Left ventricle myocardium superior (tissue), 1 donor: ENCODE measurements at places on chromosomes 11 and 22. TPM values are rescaled to one million over a fixed set of nuclear protein-coding genes. Genes with fewer than 3 reads are reported as not detected.

Gene SUN2
- total RNA-seq = 109 TPM

Gene FBXO7
- total RNA-seq = 32.2 TPM

Gene ASPHD2
- total RNA-seq = 0.12 TPM

Gene MS4A2
- total RNA-seq = 0.42 TPM

Gene GSTT2B
- total RNA-seq = 3.2 TPM

Gene NFAM1
- total RNA-seq = 2.0 TPM

Gene EXPH5
- total RNA-seq = 2.4 TPM

Gene STK33
- total RNA-seq = 22.4 TPM

Gene OR5D13
- not detected for total RNA-seq

GRCh38 chr11:47391077-47391583 is 12.8 kb upstream of the SPI1 start:
- peak; percentile 61 for DNase-seq

- DNase-seq = no peak
Measured at GRCh38 chr22:38986629-38987028, 4.5 kb downstream of the APOBEC3B start.

- DNase-seq = peak; percentile 84
Measured at GRCh38 chr11:85685820-85686459, at the start of gene CCDC89. Gene CCDC89 (minus strand): TSS chr11:85686195. CDS start chr11:85686130, 65 bp downstream.

DNA sequence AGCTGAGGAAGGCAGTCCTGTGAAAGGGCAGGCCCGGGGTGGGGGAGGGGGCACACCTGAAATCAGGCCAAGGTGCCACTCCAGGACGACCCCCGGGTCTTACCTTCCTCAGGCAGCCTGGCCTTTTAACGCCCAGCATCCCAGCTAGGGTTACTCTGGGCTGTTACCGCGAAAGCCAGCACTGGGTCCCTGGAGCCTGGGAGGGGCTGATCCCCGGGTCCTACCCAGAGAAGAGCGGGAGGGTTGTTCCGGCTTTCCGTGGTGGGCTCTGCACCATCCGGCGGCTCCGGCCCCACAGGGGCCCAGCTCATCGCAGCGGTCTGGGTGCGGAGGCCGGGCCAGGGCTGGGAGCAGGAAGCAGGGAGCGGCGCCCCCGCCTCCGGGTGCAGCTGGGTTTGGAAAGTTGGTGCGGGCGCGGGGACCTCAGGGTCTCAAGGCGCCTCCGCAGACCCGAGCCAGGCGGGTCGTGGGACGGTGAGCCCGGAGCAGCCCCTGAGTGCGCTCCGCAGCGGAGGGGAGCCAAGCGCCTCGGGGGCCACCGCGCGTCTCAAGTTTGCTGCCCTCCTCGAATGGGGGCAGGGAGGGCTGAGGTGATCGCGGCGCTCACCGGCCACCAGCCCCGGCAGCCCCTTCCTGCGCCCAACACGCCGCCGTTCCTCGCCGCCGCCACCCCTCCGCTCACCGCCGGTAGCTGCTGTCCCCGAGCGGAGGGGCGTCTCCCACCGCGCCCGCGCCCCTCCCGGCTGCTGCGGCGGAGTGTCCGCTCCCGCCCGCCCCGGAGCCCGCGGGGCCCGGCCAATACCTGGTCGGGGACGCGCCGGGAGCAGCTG is 831 bp downstream of the CHST1 start:
- DNase-seq = no peak

GRCh38 chr22:39325392-39325932 is 6.0 kb upstream of the RPL3 start:
- DNase-seq = no peak

DNA sequence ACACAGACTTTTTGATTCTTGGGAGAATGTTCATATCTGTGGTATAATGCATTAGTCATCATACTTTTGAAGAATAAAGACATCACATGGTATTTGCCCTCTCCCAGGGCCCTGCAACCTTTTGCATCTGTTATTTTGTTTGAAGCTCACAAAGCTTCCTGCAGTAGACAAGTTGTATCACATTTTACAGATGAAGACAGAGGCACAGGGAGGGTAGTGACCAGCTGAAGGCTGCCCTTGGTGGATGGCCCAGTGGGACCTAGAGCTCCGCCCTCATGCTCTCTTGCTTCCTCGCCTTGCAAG is 66.4 kb downstream of the UBASH3B start:
- no peak for DNase-seq

GRCh38 chr11:59172345-59173079 is 580 bp downstream of the DTX4 start:
- no peak for DNase-seq

- no peak for DNase-seq
Measured at GRCh38 chr22:29156507-29156906, 49.2 kb upstream of the EMID1 start.

DNA sequence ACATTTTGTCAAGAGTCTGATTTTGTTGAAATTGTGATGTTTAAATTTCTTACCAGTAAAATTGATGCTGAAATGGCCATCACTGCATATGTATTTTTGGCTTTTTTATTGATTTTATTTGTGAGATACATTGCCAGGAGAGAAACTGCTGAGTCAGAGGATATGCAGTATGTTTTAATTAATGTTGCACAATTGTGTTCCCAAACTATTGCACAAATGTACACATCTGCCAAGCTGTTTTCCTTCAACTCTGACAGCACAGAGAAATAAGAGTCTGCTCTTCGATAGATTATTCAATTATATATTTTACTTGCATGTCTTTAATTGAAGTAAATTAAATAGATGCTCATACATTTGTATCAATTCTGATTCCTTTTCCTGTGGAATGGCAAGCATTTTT is 640.2 kb upstream of the LUZP2 start:
- DNase-seq = no peak

DNA sequence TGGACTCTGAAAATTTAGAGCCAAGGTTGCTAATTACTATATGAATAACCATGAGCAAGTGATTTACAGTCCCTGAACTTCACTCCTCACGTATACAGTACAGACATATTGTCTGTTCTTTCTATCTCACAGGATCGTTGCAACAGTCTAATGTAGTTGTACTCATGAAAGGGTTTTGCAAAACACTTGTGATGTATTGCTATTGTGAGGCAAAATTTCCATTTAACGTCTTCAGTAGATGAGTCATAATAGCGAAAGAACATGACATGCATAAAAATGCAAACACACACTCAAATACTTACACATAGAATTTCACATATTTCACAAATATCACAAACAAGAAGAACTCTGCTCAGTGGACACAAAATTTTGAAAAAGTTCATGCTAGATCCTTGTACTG is 134.6 kb upstream of the TRPC6 start:
- no peak for DNase-seq

DNA sequence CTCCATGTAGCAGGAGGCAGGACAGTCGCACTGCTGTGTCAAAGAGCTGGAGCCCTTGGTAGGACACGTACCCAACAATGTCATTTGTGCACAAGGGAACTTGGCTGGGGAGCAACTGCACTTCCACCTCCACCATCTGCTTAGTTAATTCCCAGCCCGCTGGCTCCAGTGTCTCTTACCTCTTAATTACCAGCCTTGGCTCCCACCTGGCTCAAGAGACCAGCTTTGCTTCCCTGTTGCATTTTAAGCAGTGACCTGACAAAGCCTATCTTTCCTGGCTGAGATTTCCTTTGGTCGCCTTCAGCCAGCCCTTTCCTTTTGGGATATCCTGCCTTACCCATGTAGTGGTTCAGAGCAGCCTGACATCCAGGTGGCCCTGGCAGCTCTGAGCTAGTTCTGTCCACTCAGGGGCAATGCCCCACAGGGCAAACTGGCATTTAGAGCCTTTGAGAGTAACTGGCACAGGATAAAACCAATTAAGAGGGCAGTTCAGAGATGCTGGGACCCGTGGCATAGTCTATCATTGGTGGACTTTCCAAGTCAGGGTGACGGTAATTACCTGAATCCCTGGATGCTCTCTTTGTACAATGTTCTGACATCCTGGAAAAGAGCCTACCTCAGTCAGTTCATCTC is 212.6 kb upstream of the SORL1-AS1 start:
- DNase-seq = no peak

DNA sequence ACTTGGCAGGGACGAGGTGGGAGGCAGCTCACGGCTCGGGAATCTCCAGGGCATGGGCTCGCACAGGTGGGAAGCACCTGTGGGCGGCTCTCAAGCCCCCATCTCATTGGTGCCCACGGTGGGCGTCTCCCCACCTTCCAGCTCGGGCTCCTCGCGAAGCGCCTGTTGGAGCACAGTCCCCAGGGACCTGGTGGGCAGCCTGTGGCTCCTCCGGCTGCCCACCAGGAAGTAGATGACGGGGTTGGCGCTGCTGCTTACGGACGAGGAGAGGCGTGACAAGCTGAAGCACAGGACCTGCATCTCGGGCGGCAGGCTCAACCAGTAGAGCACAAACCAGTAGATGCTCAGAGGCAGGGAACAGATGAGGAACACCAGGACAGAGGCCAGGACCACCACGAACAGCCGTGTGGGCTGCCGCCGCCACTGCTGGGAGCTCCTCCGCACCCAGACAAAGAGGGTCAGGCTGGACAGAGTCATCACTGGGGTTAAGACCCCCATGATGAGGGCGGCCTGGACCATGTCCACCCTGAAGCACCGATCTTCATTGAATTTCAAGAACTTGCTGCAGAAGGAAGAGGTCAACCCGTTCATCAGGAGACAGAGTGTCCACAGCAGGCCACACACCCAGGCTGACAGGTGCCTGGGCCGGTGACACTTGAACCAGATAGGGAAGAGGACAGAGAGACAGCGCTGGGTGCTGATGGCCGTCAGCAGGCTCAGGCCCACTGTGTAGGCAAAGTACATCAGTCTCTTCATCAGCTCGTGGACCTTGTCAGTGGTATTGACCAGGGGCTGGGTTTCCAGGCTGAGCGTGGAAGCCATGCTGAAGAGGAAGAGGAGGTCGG is 633 bp downstream of the MRGPRD start:
- no peak for DNase-seq

- no peak for DNase-seq
Measured at GRCh38 chr22:48618326-48618725, 1209.3 kb downstream of the BRD1 start.

DNA sequence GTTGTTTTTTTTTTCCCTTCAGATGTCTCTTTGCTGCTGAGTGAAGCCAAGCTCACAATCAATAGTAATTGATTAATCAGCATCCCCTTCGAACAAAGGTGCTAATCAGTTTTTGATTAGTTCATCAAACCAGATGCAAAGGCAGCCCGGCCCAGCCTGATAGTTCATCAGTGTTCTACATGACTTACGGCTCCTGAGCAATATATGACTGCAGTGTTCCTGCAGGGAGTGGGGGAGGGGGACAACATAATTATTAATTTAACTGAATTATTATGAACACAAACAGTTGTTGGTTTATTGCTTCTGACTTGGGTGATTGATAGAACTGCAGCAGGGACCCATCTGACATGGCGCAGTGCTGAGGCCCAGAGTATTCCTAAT is 315.3 kb downstream of the CADM1 start:
- DNase-seq = no peak

DNA sequence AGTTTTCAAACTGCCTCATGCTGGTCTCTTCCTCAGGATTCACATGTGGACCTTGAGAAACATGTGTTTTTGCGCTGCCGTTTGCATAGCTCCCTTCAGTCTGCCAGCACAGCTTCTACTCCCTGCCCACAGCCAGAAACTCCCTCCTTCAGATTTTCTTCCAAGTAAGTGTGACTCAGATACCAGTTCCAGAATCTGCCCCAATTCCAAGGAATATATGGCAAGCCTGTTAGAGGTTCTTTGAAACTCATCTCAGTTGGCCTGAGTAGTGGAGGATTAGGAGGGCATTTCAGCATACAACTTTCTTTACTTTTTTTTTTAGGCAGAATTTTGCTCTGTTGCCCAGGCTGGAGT is 67.1 kb downstream of the SNX19 start:
- DNase-seq = no peak

DNA sequence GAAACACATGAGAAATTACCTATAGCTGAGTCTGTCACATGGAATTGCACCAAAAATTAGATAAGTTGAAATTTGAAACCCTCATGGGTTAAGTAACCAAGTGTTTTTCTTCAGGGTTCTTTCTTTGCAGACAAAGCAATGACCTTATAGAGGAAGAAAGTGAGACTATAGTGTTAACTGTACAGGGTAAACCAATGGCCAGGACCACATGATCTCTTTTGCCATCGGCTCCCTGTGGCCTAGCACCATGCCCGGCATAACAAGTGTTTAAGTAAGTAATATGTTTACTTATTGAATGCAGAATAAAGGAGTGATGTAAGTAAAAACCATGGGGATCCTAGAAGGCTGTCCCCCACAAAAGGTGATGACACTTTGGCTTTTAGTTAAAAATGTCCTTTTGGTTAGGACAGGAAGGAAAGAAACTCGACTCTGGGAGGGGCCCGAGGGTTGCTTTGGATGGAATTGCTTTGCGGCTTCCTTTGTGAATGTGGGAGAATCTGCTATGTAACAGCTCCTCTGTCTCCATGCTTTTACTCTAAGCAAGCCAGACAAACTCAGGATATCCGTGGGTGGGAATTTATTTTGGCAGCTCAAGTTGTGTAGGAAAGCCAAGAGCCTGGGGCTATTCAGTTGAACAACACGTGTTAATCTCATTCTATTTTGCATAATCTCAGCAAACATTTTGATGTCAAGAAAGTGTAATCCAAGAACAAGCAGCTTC is 454.7 kb downstream of the INSC start:
- no peak for DNase-seq

DNA sequence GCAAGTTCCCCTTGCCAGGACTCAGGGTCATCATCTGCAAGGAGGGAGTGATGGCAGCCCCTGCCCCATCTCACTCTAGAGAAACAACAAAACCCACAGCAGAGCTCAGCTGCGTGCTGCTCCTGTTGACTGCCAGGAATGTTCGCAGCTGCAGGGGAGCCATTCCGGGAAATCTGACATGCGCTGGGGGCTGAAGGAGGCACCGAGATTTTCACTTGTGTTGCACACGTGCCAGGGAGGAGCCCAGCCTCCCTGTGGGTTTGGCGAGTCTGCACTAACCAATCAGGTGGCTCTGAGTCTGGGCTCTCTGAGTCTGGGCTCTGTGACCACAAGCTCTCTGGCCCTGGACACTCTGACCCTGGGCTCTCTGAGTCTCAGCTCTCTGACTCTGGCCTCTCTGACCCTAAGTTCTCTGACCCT is 10.5 kb downstream of the FGF3 start:
- DNase-seq = no peak

- DNase-seq = peak; percentile 92
Measured at GRCh38 chr11:1863352-1864216, 10.7 kb downstream of the LSP1 start.

DNA sequence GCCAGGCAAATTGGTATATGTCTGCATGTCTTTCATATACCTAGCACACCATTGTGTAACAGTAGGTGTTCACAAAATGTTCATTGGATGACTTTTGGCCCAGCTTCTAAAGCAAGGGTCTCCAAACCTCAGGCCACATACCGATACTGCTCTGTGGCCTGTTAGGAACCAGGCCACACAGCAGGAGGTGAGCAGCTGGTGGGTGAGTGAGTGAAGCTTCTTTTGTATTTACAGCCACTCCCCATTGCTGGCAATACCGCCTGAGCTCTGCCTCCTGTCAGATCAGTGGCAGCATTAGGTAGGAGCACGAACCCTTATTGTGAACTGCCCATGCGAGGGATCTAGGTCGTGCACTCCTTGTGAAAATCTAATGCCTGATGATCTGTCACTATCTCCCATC is 836.6 kb downstream of the NTM start:
- no peak for DNase-seq

DNA sequence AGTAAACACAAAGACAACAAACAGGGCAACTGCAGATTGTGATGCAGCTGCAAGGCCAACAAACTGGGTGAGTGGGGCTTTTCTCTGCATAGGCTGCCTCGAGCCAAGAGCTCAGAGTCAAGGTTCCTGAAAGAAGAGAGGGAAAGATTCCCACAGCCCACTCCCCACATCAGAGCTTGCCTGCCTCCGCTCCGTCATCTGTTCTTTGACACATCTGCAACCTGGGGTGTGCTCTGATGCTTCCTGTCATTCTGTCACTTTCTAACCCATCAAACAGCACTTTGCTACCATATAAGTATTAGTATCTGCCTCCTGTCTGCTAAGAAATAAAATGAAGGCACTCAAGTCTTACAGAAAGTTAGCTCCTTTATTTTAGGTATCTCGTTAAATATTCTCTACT is 46.9 kb downstream of the C22orf31 start:
- no peak for DNase-seq
